Stimulated activated CD4-positive, alpha-beta T cell treated with anti-CD3 and anti-CD28 coated beads, Interleukin-12 subunit alpha, Interleukin-12 subunit beta, amount 100 ng/mL, for 4 hours (primary cell): ENCODE measurements at places on chromosomes 16 and 17.

- no peak for DNase-seq
Measured at GRCh38 chr17:327296-327695, 25.3 kb downstream of the RPH3AL start.

DNA sequence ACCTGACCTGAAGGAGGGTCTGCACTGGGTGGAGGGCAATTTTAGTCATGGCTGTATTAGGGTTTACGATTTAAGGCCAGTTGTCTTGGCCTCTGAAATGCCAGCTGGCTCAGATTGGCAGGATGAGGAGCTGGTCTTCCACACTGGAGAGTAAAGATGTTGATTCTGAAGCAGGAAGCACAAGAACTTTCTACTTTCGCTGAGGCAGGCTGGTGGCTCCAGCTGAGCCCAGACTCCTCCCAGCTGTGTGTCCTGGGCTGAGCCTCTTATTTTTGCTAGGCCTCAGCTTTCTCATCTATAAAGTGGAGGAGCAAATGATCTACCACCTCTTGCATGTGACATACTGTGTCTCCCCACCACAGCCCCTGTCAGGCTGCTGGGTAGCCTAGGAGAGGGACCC, 74.4 kb downstream of the MRM1 start:
- no peak for DNase-seq

DNA sequence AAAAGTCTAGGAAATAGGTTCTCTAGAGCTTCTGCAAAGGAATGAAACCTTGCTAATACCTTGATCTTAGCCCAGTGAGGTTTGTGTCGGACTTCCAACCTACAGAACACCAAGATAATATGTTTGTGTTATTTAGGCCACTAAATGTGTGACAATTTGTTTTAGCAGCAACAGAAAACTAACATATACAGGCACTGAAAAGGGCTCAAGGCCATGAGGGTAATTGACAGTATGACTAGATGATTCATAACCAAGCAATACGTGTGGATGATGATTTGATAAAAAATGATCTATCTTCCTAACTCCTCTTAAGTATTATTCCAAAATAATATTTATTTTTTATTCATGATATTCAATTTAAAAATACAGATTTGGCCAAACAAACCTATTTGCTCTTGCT, 27.7 kb upstream of the MED13 start:
- DNase-seq: no peak

GRCh38 chr16:29951625-29952365, 10.1 kb upstream of the TMEM219 start:
- DNase-seq: no peak

DNA sequence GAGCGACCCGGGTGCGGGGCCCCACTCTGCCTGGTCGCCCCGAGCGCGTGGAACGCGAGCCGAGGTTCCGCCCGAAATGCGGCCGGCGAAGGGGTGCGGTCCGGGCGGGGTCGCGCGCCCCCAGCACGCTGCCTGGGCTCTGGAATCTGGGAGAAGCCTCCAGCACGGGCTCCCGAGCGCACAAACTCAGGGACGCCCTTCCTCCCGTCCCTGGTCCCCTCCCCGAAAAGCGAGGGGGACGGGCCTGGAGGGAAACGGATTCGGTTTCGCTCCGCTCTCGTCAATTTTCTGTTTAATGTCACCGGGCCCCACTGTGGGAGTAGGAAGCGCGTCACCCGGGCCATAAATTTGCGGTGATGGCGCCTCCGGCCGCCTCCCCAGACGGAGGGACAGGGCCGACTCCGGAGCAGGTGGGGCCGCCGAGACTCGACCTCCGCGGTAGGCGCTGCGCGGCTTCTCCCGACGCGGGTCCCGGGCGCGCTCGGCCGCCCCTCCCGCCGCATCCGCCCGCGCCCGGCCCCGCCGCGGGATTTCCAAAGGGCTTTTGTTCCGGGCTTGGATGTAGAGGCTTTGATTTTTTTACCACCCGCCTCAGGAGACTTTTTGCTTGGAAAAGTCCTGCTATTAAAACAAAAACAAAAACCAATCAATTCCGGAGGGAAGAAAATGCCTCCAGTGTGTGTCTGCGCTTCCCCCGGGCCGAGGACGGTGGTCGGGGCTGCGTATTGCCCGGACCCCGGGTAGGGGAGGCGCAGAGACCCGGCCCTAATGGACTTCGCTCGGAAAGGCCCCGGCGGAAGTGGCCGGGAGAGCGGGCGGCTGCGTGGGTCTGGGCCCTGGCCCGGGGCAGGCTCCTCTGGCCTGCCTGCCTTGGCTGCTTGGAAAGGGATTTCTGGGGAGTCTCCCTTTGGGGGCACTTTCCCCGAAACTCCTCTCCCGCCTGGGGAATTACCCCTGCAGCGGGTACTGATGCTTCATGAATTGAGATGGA, 7.9 kb upstream of the BAHCC1 start:
- DNase-seq: peak; percentile 62

DNA sequence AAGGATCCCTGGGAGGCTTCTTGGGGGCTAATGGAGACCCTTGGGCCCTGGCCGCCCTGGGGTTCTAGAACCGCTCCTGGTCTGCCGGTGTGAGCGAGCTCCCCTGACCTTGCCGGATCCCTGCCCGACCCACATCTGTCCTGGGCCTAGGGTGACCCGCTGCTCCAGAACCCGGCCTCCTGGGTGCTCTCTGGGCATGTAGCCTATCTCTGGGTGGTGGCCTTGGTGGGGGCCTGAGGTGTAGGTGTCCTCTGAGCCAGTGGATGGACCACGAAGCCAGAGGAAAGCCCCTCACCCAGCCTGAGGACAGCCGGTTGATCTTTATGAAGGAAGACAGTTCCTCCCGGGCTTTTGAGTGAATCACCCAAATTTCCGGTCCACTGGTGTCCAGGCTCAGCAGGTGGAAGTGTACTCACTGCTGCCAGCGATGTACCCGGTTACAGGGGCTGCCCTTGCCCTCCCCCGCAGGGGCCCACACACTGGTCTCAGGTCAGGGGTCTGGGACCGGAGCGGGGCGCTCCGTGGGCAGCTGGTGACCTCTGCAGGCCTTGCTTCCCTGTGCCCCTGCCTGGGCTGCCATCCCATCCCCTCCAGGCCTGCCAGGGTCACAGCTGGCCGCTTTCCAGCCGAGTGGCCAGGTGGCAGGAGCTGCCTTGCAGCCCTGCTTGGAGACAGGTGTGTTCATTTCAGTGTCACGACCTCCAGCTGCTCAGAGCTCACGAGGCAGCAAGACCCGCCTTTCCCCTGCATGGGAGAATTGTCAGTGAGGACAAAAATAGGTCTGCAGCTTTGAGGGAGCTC, 10.5 kb upstream of the GSE1 start:
- no peak for DNase-seq

GRCh38 chr17:17669580-17670235, 11.6 kb upstream of the RAI1 start:
- no peak for DNase-seq

DNA sequence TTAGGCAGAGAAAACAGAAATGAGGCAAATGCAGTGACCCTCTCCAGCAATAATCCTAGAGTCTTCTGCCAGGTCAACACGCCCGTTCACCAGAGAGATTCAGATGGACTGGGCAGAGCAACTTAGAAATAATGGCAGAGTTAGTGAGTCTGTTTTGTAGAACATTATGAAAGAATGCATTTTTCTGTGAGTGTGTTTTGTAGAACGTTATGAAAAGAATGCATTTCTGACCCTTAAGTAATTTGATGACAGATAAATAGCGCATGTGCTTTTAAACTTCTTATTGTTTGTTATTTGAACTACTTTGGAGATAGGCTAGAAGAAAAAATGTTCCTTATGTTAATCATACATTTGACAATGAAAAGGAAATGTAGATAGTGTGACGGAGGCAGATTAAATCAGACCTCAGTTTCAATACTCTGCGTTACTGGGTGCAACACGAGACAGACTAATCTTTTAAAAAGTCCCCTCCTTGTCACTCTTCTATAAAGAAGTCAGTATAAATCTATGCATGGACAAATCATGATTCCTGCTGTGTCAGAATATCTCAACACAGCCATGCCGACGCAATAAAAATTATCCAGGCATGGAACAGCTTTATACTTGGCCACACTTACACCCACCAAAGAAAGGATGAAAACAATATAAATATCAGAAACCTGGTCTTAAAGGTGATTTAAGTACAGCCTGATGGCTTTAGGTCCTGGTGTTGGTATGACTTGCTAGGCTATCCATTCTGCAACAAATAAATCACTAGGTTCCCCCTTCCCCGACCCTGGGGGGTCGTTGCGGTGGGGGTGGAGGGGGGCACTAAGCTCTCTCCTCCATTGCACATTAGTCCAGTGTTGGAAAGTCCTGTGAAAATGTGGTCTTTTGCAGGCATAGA, 47.8 kb downstream of the MARCHF10 start:
- no peak for DNase-seq

- DNase-seq: peak; percentile 37
Measured at GRCh38 chr17:18257982-18258355, 569 bp downstream of the FLII start.

GRCh38 chr17:35918665-35919064, 11.9 kb downstream of the RDM1 start:
- no peak for DNase-seq

- no peak for DNase-seq
Measured at GRCh38 chr17:81143200-81143527, 22.1 kb upstream of the PVALEF start.

DNA sequence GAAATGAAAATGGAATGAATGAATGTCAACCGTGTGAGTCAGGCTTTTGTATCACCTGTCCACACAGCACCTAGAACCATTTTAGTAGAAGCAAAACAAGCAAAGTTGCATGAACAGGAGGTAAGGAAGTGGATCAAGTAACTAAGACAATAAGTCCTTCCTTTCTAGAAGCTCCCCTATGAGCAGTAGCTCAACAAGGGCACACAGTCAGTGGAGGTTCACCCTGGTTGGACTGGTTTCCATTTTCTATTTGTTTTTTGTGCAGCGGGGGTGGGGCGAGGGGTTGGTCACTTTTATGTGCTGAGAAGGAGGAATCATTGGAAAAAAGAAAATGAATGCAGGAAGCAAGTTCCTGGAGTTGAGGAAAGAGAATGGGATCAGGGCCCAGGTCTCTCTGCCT, 4.0 kb upstream of the HSBP1 start:
- no peak for DNase-seq
